ENCODE measurements at places on chromosomes 12 and 14.

GRCh38 chr14:71202881-71203280 is 295.6 kb downstream of the PCNX1 start:
- no peak for DNase-seq

- DNase-seq, result no peak
Measured at GRCh38 chr14:59213368-59214315, 25.2 kb downstream of the DAAM1 start.

GRCh38 chr12:38124247-38125012 is 192.1 kb upstream of the ALG10B start:
- DNase-seq, result no peak

- DNase-seq, result no peak
Measured at GRCh38 chr12:121769831-121770301, 23.6 kb downstream of the RHOF start.

DNA sequence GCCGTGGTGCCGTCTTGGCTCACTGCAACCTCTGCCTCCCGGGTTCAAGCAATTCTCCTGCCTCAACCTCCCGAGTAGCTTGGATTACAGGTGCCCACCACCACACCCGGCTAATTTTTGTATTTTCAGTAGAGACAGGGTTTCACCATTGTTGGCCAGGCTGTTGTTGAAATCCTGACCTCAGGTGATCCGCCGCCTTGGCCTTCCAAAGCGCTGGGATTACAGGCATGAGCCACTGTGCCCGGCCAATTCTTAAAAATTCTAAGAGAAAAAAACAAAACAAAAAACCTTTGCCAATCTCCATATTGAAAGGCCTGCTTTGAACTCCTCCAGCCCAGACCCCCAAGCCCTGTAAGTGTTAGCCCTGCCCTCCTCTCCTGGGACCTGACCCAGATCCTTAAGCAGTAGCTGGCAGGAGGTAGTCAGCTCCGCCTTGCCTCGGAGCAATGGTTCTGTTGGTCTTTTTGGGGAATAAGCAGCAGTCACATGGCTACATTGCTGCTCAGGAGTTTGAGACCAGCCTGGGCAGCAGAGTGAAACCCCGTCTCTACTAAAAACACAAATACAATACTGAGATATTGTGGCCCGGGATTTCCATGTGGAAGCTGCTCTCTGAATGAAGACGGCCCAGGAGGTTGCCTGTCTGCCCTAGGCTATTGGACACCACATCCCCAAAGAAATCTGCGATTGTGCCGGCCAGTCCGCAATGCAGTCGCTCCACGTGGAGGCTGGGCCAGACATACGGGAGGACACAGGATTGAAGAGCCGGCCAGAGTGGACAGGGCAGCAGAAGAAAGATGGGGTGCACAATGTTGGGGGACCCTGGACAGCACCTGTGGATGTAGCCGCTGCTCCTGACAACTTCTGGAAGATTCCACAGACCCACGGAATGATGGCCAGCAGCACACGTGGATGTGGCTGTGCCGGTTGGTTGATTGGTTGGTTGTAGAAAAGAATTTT is 28.8 kb upstream of the BEGAIN start:
- no peak for DNase-seq

DNA sequence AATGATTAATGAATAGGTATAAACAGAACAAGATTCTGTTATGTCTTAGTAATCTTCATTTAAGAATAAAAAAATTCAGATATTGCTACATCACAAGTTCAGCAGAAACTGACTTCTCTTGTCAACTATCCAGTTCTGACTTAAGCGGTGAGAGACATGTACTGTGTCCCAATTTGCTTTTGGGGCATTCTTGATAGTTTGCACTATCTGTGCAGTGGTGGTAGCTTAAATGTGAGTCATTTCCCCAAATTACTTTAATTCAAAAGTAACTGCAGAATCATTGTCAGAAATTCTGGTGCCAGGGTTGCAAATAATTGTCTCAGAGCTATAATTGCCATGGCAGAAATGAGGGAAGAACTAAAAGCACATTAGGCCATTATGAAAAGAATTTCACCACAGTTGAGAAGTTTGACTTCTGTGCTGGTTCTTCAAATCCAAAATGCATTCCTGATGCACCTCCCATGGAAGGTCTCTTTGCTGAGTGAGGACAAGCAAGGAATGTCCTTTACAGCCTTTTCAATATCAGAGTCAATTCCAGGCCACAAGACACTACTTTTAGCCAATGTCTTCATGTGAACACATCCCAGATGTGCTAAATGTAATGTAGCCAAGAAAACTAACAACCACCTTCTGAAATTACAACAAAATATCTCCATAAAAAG is 304.7 kb downstream of the SSPN start:
- no peak for DNase-seq

GRCh38 chr12:124125203-124125871 is 152.3 kb downstream of the ZNF664 start:
- DNase-seq, result peak; percentile 19

GRCh38 chr12:48037267-48037915 is 33.1 kb upstream of the COL2A1 start:
- DNase-seq, result no peak

DNA sequence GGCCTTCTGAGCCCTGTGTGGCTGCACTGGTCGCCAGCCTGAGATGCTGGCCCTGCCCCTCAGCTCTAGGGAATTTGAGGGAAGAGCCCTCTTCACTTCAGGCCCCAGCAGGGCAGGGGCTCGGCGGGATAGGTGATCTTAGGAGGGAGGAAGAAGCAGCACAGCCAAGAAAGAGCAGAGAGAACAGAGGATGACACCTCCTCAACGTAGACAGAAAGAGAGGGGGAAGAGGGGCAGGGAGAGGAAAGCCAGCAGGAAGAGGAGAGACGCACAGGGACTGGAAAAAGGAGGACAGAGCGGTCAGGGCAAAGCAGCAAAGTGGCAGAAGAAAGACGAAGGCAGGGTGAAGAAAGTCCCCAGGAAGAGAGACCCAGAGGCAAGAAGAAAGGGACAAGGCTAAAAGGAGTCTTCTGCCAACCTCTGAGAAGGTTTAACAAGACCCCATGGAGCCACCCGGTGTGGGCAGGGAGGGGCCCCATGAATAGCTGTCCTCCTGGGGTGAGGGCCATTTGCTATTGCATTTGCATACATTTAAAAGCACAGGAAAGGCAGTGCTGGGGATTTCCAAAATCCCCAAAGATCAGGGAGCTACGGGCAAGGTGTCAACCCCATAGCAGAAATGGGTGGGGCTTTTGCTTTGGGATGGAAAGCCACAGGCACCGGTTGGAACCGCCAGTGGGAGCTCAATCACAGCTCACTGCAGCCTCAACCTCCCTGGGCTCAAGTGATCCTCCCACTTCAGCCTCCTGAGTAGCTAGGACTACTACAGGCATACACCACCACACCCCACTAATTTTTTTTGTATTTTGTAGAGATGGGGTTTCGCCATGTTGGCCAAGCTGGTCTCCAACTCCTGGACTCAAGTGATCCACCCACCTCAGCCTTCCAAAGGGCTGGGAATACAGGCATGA is 22.7 kb downstream of the CMKLR1 start:
- no peak for DNase-seq

DNA sequence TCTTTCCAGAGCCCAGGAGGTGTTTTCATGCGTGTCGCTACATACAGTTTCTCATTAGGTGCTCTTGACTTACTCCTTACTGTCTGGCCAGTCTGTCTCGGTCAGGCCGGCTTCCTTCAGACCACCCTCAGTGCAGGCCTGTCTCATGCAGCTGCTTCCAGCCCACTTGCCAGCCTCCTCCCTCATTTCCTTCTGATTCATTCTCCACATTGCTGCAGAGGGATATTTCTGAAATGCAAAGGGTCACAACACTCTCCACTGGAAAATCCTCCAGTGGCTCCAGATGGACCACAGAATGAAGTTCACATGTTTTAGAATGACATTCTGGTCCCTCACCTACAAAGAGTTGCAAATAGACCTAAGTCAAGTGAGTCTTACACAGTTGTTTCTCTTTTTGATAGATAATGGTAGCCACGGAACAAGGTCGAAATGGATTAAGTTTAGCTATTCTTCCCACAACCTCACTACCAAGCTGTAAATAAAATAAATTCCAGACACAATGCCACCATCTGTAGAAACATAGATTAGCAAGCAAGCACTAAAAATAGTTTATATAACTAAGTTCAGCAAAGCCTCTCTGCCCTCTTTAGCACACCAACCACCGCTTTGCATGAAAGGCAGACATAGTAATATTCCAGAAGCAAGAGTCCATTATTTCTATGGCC is 146.9 kb downstream of the ESR2 start:
- no peak for DNase-seq

DNA sequence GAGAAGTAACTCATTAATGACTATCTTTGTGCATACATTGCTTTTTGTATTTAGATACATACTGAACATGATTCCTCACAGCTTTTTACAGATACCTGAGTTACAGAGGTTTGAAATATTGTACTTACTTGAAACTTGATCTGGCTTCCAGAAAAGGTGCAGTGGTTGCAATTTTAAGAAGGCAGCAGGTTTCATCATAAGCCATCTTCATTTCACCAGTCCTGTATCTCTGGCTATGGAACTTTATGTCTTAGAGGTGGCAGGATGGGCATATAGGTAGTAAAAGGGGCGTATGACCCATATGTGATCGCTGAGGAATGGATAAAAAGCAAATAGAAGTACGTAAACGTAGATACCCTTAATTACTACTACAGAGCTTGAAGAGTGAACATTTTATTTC is 13.7 kb downstream of the ZBTB1 start:
- no peak for DNase-seq

GRCh38 chr12:46475972-46476645 is 103.5 kb upstream of the SLC38A2 start:
- DNase-seq, result no peak

DNA sequence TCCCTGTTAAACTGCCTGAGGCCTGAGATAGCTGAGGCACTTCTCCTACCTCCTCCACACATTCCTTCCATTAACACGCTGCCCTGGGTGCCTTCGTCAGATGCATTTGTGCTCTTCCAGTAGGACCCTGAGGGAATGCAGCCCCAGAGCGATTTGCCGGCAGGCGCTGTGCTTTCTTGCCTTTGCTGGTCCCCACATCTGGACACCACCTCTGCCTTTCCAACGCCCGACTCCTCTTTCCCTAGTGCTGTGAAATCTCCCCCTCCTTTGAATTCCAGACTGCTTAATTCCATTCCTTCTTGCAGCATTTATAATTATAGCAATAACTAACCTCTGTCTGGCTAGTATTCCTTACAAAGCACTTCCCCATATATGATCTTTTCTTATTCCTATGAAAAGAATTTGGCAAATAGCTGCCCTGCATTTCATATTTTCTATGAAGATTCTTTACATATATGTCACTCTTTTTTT is 88.4 kb downstream of the C12orf75 start:
- no peak for DNase-seq

DNA sequence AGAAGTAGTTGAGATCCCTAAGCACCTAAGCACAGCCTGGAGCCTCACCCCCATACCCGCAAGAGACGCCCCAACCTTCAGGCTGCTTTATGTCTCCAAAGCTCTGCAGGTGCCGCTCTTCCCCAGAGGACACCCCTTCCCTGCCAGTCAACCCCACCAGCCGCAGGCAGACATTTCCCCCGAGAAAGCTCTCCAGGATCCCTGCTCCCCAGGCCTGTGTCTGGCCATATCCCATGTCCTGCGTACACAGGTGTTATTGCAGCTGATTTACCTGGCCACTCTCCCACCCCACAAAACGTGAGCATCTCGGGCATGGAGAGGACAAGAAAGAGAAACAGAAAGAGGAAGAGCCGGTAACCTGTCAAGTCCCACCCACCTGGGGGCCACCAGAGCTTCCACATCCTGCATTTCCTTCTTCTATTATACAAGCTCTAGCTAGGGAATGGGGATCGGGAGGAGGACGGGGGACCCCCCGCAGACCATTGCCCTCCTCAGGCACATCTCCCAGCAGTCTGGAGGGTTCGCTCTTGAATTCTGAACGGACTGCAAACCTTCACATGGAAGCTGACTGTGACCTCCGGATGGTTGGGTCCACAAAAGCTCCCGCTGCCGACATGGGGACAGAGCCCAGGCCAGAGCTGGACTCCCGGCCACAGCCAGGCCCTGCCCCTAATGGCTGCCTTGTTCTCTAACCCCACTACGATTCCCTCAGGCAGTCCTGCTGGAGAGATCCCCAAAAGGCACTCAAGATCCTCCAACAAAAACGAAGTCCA is 17.6 kb downstream of the CCDC88C start:
- peak; percentile 60 for DNase-seq

- DNase-seq, result no peak
Measured at GRCh38 chr14:95389471-95390011, 69.8 kb upstream of the CLMN start.

GRCh38 chr14:64952598-64953309 is 10.2 kb upstream of the GPX2 start:
- no peak for DNase-seq

DNA sequence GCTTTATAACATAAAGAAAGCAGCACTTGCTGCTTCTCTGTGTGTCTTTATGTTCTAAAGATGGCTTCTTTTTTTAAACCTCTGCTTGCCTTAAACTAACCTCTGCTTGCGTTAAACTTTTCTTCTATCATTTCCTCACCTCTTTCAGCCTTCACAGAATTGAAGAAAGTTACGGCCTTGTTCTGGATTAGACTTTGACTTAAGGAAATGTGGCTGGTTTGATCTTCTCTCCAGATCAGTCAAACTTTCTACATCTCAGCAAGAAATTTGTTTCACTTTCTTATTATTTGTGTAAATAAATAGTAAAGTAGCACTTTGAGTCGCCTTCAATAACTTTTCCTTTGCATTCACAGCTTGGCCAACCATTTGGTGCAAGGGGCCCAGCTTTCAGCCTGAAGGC is 64.2 kb downstream of the CMAS start:
- DNase-seq, result no peak

GRCh38 chr14:103273745-103274615 is 60.1 kb upstream of the EIF5 start:
- no peak for DNase-seq

DNA sequence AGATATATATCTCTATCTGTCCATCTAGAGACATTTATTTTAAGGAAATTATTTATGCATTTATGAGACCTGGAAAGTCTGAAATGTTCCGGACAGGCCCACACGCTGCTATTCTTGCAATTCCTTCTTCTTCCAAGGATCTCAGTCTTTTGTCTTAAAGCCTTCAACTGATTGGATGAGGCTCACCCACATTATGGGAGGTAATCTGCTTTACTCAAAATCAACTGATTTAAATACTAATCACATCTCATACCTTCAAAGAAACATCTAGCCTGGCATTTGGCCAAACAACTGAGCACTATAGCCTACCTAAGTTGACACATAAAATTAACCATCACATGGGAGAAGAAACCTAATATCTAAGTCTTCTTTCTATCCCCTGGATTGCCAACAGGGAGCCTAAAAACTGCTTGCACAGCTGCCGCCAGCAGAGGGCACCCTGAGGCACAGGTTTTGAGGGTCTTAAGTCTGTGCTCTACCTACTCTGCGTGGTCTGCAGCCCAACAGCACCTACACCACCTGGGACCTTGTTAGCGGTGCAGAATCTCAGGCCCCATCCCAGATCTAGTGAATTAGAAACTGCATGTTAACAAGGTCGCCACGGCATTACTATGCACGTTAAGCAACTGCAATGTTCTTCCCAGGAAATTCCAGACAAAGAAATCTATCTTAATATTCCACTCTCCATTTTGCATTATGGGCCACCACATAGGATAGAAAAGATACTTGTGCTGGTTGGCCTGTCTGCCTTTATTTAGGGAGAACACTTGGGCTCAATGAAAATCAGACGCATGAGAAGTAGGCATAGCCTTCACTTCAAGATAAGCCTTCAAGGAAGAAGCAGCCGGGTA is 249.7 kb downstream of the FOXG1 start:
- DNase-seq, result no peak
